Stimulated activated CD8-positive, alpha-beta memory T cell treated with anti-CD3 and anti-CD28 coated beads, Interleukin-15, amount 100 ng/mL, for 1 hour (primary cell): ENCODE measurements at places on chromosomes 5 and 9.

GRCh38 chr9:97487107-97487506, 14.4 kb upstream of the TMOD1 start:
- no peak for DNase-seq

DNA sequence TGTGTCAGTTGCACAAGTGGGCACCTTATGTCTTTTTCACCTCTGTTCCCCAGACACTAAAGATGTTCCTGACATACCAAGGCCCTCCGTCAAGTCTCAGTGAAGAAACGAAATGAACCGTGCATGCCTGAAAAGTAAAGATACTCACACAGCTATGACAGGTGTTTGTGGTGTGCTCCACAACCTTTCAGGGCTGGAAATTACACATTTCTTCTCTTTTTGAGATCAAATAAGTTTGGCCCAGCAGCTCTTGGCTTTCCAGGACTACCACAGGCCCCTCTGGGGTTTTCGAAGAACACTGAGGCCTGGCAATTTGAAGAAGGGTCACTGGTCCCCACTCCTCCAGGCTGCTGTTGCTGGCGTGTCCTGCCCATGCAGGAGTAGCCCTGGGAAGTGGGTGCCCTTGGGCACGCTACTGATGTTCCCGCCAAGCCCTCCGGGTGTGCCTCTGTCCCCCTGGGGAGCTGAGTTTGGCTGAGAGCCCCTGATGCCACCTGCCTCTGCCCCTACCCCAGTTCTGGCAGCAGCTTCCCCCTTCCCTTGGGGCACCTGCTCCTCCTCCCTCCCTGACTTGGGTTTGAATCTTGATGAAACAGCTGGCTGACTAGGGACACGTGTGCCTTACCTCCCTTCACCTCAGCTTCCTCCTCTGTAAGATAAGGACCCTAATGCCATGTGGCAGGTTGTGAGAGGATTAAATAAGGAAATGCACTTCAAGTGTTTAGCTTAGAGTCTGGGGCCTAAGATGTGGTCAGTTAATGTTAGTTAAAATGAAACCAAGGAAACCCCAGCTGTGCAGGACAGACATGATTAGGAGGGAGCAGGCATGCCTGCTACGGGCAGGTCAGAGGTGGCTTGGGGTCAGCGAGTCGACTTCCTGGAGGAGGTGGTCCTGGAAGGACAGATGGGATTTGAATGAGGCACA, 49.1 kb upstream of the GADD45G start:
- DNase-seq = no peak

DNA sequence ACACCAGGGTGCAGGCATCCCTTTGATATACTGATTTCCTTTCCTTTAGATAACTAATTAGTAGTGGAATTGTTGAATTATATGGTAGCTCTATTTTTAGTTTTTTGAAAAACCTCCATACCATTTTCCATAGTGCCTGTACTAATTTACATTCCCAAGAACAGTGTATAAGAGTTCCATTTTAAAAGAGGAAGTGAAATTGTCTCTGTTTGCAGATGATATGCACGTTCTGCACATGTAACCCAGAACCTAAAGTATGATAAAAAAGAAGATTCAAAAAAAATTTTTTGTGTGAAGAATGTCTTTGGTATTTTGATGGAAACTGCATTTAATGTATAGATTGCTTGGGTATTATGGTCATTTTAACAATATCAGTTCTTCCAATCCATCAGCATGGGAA, 424.0 kb upstream of the CCNH start:
- no peak for DNase-seq

DNA sequence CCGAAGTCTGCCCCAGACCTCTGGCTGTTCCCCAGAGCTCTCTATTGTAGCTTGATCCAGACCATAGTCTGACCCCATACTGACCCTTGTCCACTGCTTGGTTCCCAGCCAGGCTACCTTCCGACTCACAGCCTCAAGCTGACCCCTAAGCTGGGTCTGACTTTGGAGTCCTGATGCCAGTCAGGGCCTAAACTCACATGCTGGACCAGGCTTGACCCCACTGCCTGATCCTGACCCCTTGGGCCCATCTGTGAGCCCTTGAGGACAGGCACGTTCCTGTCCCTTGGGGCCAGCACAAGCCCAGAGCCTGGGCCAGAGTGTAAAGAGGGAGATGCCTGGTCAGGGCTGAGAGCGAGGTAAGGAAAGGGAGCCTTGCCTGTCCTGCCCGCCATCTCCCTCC, 32.7 kb upstream of the ENHO start:
- DNase-seq = no peak

DNA sequence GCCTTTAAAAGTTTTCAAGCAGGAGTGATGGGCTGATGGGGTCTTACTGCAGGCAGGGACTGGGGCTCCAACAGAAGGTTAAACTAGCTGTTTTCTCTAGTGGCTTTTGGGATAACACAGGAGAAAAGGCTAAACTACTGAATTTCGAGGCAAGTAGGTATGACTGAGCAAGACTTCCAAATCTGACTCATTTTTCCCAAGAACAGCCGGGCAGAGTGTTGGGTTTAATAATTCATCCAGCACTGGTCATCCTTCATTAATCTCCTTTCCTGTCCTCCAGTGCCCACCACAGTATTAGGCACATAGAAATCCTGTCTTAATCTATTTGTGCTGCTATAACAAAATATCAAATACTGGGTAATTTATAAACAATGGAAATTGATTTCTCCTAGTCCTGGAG, 20.5 kb downstream of the MSX2 start:
- DNase-seq = no peak

DNA sequence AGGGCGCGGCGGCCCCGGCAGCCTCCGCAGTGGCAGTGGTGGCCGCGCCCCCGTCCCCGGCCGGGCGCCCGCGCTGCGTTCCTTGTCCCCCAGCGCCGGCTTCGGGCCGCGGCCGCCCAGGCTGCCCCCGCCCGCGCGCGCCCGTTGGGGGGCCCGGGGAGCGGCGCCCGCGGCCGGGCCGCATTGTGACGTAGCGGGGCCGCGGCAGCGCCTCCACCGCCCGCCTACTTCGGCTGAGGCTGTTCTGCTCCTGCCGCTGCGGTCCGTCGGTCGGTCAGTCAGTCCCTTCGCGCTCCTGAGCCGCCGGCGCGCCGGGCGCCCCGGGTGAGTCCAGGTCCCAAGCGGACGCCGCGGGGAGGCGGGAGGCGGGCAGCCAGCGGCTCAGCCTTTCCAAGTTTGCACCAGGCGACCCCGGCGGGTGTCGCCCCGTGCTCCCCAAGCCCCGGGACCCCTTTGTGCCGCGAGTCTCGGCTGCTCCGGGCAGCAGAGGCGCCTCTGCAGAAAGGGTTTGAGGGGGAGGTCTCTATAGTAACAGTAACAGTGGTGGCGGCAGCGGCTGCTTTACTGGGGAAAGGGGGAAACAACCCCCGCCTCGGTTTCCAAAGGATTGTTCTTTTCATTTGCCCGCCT, at the start of gene SNCAIP:
TSS of gene SNCAIP (plus strand) at position 277 of the 630 bp plus-strand sequence. CDS start 78,898 bp downstream, outside the sequence.
- no peak for DNase-seq

DNA sequence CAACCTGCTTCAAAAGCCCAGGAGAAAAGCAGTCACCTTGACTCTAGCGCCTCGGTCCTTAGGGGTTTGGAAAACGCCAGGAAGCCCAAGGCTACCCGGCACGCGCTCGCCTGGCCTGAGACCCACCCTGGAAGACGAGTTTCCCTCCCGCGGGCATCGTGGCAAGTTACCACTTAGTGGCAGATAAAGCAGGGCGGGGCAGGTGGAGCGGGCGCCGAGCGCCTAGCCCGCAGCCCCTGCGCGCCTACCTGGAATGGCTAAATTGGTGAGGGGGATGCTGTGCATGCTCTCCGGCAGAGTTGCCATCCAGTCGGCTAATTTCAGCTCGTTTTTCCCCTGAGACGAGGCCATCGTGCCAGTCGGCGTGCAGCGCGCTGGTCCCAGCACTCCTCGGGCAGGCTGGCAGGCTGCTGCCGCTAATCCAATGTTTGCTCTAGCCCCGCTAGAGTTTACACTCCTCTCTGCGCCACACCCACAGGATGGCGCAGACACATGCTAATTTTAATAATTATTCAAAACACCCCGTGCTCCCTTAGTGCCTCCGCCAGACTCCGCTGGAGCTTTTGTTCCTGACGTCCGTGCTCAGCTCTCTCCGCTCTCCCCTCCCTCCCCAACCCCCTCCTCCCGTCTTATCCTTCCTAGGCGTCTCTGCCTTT, at the start of gene PLCXD3:
TSS of gene PLCXD3 (minus strand) at position 426 of the 656 bp plus-strand sequence. CDS start at position 351, 75 bp downstream.
- DNase-seq = no peak

- no peak for DNase-seq
Measured at GRCh38 chr5:57246426-57246825, 72.6 kb downstream of the GPBP1 start.
